Erythroblast (primary cell): ENCODE measurements at places on chromosomes 2 and 18.

- DNase-seq, result peak; percentile 42
These were observed 5.4 kb upstream of the TDRD15 start for GRCh38 chr2:21118302-21118920.

- no peak for DNase-seq
These were observed 3.5 kb downstream of the PPP3R1 start for GRCh38 chr2:68248806-68249205.

GRCh38 chr2:31203916-31204315 is 13.4 kb downstream of the CAPN14 start:
- DNase-seq, result no peak

DNA sequence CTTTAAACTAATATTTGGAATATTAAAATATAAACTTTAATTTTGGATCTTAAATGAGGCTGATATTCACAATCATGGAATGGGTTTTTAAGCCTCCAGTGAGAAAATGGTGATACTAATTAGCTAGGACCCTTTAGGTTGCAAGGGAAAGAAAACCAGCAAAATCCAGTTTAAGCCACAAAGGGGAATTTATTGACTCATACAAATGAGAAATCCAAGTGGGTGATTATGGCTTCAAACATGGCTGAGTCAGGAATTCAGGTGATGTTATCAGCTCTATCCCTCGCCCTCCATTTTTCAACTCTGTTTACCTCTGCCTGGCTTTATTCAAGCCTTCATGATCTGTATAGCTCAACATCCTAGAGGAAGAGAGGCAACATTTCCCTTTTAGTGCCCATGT is 75.3 kb upstream of the DLX2 start:
- no peak for DNase-seq

GRCh38 chr18:57910817-57911216 is 107.7 kb upstream of the ATP8B1 start:
- peak; percentile 65 for DNase-seq
